CD4-positive, alpha-beta T cell (primary cell): ENCODE measurements at places on chromosomes 2 and 18.

- DNase-seq: no peak
Measured at GRCh38 chr18:31591113-31591512, 564 bp upstream of the TTR start.

DNA sequence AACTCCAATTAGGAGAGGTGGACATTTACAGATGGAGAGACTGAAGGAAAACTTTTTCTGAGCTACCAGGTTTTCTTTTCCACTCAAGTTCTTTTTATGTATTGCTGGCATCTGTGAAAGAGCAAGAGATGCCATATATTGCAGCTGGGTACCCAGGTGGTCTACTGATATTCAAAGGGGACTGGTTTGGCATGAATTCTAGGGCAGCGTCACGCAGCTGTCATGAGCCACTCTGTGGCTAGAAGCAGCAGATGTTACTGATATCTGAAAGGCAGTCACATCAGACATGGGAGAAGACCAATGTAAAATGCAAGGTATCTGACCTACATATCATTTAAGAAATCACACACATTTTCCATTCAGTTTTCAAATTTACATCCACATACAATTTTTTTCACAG is 408.8 kb downstream of the GALNT13 start:
- DNase-seq: no peak

GRCh38 chr2:25000503-25001324 is 29.0 kb upstream of the DNAJC27 start:
- DNase-seq: no peak

- no peak for DNase-seq
Measured at GRCh38 chr2:55235724-55236538, 3.4 kb downstream of the RPS27A start.

GRCh38 chr2:226971770-226972169 is 135.9 kb downstream of the RHBDD1 start:
- no peak for DNase-seq

- DNase-seq: no peak
Measured at GRCh38 chr18:11811009-11811408, 40.2 kb upstream of the CHMP1B start.
